Bone marrow (tissue), 2 donors: ENCODE measurements at places on chromosomes 13 and 19.
A peak's percentile ranks its signal among the peaks of the same experiment; 100 is the strongest.

- no peak for DNase-seq
These were observed 103.0 kb downstream of the KL start for GRCh38 chr13:33119022-33119781.

GRCh38 chr13:41061914-41062837 is 867 bp downstream of the WBP4 start:
- no peak for DNase-seq

- no peak for DNase-seq
These were observed 12.1 kb upstream of the LTBP4 start for GRCh38 chr19:40588926-40589569.

GRCh38 chr19:33465834-33466233 is 55.8 kb downstream of the PEPD start:
- DNase-seq, result no peak

GRCh38 chr13:41928323-41928722 is 32.6 kb downstream of the VWA8 start:
- DNase-seq, result no peak

DNA sequence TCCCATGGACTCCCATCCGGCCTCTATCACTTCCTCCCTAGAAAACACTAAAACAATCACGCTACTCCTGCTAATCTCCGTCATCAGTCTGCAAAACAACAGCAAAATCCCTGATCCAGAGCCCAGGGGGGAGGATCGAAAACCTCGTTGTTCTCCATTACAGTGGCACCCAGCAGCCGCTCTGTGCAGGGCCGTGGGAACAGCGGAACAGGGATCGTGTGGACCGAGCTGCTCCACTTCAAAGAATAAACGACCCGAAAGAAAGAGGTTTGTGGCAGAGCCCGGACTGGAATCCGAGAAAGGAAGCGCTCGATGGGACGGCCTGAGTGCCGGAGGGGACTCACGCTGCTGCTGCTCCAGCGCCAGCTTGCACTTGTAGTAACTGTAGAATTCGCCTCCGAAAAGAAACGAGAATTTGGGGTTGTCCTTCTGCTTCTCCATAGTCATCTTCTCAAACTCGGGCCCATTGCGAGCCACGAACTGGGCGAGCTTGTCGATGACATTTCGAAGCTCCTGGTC is 652 bp downstream of the CHERP start:
- no peak for DNase-seq

DNA sequence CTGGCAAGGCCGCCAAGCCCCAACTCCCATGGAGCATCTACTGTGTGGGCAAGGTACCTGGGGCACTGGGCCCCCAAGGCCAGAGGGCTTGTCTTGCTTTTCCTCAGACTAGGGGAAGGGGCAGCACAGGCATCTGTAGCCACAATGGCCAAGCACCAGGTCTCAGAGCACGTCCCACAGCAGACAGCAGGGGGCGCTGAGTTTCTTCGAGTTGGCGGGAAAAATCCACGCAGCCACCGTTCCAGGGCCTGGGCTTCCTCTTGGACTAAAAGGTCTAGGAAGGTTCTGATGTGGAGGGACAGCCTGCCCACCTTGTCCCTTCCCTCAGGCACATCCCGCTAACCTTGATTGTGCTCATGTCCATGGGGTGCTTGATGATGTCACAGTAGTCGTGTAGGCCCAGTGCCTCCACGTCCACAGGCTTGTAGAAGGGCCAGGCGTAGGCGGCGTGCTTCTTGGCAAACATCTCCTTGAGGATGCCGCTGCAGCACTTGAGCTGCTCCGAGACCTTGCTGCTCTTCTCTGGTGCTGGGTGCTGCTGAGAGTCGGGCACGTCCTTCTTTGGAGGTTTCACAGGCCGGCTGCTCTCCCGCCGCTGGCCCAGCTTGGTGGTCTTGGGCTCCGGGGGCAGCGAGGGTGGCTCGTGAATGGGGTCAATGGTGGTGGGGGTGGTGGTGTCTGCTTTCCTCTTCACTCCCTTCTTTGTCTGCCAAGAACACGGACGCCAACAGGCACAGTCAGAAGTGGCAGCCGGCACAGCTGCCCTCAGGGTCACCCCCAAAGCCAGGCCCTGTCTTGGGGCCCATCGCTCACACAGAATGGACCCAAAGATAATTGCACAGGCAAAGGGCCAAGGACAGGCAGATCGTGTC is 32.0 kb upstream of the EPHX3 start:
- peak; percentile 38 for DNase-seq

DNA sequence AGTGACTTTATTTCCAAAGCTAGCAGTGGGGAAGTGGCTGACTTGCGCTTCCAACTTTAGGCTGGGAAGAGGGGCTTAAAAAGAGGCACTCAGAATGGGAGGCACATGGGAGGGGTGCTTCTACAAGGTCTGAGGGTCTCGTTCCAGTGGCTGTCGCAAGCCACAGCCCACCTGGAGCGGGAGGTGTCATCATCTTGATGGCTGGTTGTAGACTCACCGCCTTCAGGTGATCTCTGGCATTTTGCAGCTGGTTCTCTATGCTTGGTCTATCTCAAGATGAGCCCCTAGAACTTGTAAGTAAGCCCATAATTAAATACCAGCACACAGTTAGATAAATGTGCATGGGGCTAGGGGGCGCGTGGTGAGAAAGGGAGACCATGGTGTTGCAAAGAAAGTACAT is 9.2 kb downstream of the TEX29 start:
- DNase-seq, result no peak

DNA sequence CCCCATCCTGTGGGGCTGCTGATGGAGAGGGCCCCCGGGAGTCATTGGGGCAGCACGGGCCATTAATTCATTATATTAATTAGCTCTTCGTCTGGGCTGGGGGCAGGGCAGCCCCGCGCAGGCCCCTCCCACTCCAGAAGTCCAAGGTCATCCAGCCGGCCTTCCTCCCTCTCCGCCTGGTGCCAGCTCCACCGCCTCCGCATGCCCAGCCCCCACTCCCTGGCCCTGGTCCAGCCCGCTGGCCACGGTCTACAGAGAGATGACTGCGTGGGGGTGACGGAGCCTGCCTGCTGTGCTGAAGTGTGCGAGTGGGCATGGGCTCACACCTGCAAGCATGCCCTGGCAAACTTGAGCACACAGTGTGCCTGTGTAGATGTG is 8.8 kb downstream of the IGLON5 start:
- no peak for DNase-seq

- no peak for DNase-seq
These were observed 418.1 kb downstream of the TSHZ3 start for GRCh38 chr19:30930941-30931706.

GRCh38 chr13:43088093-43088511 is 64.7 kb downstream of the DNAJC15 start:
- no peak for DNase-seq

GRCh38 chr19:40836754-40837429 is 13.4 kb downstream of the CYP2A6 start:
- DNase-seq, result no peak

DNA sequence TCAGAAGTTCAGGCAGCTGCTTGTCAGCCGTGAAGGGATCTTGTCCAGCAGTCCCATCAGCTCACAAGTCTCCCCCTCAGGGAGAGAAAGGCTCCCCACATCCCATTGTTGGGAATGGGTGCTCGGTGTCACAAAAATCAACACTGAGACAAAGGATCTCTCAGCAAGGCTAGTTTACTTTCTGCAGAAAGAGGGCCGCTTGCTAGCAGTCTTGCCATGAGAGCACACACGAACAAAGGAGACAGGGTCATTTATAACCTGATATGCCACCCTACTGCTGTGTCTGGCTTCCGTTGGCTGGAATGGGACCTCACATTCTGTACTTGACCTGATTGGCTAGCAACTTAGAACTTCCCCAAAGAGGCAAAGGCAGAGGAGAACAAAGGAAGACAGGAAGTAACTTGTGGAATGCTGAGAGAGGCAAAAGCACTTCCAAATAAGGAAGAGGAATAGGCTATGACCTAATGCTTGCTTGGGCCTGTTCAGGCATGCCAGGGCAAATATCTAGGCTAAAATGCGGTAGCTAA is 8.7 kb upstream of the IGFL3 start:
- DNase-seq, result no peak

DNA sequence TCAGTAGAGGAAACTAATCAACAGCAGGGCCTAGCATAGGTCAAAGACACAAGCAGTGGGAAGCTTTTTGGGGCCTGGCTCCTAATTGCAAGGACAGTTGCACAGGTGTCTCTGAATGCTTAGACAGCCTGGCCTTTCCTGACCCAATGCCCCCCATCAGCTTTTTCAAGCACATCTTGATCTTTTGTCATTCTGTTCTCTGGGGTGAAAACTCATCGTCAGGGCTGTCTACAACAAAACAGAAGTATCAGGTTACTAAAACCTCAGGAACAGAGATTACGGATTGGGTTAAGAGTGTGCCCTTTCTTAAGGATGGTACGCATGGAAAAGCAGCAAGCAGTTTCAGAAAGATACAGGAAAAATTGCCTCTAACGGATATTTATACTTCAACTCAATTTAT is 8.3 kb upstream of the ZNF254 start:
- no peak for DNase-seq

DNA sequence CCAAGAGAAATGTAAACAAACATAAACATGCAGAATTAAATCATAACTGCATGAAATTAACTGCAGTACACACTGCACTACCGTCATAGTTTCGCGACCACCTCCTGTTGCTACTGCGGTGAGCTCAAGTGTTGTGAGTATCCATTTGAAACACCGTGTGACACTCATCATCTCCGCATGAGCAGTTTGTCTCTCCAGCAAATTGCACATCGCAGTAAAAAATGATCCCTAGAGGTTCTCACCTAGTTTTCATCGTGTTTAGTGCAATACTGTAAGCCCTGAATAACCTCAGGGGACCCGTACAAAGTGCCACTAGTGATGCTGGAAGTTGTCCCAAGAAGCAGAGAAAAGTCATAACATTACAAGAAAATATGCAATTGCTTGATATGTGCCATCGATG is 147.7 kb downstream of the DPF1 start:
- no peak for DNase-seq

- no peak for DNase-seq
These were observed 20.8 kb downstream of the ERICH6B start for GRCh38 chr13:45594764-45595163.

- no peak for DNase-seq
These were observed 835.9 kb downstream of the UQCRFS1 start for GRCh38 chr19:28377077-28377476.

DNA sequence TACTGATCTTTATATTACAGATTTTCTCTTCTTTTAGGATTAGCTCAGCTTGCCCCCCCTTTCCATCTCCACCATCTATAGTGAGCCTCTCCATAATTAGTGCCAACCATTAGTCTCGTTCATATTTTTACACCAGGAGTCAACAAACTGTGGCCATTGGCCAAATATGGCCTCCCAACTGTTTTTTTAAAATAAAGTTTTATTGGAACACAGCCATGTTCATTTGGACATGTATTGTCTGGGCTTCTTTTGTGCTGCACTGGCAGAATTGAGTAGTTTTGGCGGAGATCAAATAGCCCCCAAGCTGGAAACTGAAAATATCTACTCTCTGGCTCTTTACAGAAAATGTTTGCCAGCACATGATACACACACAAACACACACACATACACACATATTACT is 18.4 kb downstream of the ZNF175 start:
- no peak for DNase-seq

GRCh38 chr13:51553531-51553930 is 30.7 kb upstream of the WDFY2 start:
- DNase-seq, result no peak

DNA sequence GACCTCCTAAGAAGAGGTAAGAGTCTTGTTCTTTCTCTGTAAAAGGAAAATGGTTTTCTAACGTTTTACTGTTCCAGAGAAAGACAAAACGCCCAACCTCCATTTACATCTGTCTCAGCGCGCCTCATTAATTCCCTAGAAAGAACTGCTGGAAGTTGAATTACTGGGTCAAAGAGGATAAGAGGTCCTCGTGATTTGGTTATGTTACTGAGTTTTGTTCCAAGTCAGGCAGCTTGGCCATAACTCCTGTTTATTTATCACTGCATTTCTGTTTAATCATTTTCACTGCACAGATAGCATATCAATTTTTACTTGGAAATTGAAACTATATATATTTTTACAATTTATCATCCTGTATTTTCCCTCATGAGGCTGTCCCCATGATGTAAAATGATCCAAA is 112.9 kb upstream of the PEG3 start:
- DNase-seq, result no peak

GRCh38 chr13:45047394-45048310 is 58.3 kb downstream of the GPALPP1 start:
- DNase-seq, result peak; percentile 21

DNA sequence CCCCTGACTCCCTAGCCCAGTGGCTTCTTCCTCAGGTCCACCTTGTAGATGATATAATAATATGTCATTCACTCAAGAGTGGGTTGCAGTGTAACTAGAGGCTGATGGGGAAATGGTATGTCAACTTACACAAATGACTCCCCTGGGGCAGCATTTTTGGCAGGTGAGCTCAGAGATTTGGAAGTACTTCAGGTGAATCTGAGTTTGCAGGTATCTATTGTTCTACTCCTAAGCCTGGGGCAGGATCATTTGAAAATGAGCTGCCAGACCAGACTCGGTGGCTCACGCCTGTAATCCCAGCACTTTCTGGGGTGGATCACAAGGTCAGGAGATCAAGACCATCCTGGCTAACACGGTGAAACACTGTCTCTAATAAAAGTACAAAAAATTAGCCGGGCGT is 11.6 kb upstream of the CNMD start:
- DNase-seq, result no peak

DNA sequence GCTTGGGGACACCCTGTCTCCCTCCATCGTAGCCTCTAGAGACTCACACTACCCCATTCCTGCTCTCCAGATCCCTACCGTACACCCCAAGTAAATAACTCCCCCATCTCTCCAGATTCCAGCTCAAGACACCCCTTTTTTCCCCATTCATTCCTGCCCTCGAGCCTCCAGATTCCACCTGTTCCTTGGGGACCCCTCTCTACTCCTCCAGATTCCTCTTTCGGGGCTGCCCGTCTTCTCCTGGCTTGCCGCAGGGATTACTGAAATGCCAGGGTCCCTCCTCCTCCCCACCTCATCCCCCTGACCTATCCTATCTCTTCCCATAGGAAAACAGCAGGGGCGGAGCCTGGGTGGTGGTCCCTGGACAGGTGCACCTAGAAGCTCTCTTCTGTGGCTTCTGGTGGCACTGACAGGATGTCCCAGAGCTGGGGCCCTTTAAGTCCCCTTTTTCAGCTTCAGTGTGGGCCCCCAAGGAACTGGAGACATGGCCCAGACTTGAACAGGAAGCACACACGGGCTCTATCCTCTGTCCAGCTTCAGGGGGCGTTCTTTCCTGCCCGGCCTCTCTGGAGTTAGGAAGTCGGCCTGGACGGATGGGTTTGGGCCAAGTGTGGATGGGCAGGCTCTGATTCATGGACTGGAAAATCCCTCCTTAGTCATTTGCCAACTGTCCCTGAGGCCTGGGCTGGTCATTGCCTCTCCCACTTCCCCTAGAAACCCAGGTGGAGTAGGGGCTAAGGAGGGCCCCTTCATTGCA is 1.2 kb downstream of the ZSWIM4 start:
- DNase-seq, result peak; percentile 4

- no peak for DNase-seq
These were observed 6.0 kb downstream of the PNMA8B start for GRCh38 chr19:46489445-46490272.

DNA sequence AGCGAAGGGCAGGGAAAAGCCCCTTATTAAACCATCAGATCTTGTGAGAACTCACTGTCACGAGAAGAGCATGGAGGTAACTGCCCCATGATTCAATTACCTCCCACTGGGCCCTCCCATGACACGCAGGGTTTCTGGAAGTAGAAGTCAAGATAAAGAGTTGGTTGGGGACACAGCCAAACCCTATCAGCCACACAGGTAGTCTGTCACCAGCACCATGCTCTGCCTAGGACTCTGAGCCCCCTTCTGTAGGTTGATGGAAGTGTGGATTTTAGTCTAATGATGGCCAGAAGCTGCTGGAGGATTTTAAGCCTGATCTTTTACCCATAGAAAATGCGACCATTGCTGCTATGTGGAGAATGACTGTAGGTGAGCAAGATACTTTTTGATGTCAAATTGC is 60.8 kb downstream of the ARHGEF7 start:
- DNase-seq, result no peak
